ENCODE measurements at places on chromosomes 2 and 18. TPM values are rescaled to one million over a fixed set of nuclear protein-coding genes. Genes with fewer than 3 reads are reported as not detected.

GRCh38 chr2:80322311-80322920 lies 17.9 kb upstream of the LRRTM1 start:
- DNase-seq: no peak

- DNase-seq: no peak
Observed at GRCh38 chr2:121722479-121722878, 14.2 kb downstream of the NIFK start.

GRCh38 chr2:212914392-212914791 lies 237.0 kb downstream of the IKZF2 start:
- DNase-seq: no peak

- DNase-seq: no peak
Observed at GRCh38 chr2:120691410-120691809, 44.3 kb upstream of the GLI2 start.

DNA sequence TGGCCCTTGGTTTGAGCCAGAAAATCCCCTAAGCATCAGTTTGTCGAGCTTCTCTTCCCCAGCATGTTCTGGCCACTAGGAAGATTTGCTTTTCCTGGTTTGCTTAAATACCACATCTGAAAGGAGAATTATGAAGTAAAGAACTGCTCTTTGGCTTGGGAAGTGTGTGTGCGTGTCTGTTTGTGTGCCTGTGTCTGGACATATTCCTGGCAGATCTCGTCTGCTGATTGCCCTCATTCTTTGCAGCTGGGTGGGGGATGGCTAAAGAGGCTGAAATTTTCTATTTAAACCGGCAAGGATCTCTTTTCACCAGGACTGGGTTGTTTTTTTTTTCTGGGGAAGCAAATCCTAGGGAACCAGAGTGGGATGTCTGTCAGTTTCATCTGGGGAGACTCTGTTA lies 57.3 kb upstream of the MBOAT2 start:
- no peak for DNase-seq

DNA sequence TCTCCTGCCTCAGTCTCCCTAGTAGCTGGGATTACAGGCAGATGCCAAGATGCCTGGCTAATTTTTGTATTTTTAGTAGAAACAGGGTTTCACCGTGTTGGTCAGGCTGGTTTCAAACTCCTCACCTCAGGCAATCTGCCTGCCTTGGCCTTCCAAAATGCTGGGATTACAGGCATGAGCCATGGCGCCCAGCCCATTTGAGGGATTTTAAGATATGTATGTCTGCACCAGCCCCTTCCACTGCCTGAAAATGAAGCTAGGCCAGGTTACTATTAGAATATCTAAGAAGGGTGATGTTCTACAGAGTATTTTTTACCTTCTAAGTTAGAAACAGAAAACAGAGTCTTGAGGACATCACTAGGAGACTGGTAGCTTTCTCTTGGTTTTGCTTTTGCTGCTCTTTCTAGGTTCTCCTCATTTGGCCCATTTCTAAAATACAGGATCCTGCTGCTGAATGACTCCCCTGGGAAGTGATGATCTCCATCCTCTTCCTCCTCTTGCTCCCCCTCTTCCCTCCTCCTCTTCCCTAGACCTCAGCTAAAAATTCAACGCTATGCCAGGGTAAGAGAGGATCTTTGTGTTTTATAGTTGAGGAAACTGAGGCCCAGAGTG lies 118.5 kb downstream of the MYCN start:
- DNase-seq: no peak

DNA sequence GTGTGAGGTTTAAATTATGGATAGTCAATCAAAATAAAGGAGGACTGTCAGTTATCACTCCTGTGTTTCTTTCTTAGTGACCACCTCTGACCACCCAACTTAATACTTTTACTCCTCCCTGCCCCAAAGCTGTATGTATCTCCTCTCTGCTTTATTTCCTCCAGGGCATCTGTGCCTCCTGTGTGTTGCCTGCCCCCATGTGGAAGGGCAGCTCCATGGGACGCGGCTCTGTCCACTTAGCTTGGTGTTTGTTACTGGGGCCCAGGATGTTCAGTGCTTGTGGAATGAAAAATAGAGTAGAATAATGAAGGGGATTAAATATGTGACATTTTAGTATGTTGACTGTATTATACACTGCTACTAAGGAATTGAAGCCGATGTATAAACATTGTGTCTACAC lies 9.8 kb downstream of the ACP1 start:
- no peak for DNase-seq

DNA sequence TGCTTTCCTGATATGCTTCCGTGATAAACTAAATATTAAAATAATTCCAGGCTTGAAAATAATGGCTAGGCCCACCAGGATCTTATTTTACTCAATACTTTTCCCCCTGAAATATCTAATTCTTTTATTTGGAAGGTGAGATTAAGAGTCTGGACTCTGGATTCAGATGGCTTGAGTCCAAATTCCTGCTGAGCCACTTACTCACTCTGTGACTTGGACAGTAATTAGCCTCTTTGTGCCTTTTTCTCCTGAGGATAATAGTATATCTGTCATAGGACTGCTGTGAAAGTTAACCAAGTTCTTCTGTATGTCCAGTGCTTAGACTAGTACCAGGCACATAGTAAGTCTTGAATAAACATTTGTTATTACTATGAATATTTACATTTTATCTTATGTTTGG lies 127.3 kb upstream of the ERBB4 start:
- no peak for DNase-seq

DNA sequence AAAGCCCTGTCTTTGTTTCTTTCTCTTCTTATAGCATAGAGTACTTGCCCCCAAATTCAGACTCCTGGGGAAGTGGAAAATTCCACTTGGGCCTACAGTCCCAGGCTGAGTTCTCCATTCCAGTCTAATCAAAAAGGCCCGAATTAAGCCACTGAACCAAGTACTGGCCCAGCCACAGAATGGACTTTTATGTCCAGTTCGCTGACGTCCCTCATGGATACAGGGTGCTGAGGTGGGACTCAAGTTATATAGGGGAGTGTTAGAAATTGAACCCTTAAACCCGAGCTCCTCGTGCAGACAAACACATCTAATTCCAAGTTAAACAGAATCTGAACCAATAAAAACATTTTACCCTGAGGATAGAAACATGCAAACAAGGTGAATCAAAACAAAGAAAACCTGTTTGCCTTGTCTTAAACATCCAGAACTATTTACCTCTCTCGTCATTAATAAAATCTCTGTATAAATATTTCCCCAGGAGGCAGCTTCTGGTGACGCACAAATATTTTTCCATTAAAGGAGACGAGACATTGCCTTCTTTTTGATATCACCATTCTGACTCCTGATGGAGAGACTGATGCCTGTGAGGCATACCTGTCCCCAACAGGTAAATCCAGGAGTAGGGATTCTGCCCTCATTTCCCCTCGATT lies 136.8 kb upstream of the ARL4C start:
- no peak for DNase-seq

Gene TMEM178A
- 1.9 TPM for total RNA-seq

Gene LRRTM1
- total RNA-seq: 0.30 TPM

Gene ALK
- total RNA-seq: 0.16 TPM

All from Right ventricle myocardium superior (tissue), 1 donor.